ENCODE measurements at places on chromosomes 5 and 9. TPM values are rescaled to one million over a fixed set of nuclear protein-coding genes. Genes with fewer than 3 reads are reported as not detected.

GRCh38 chr5:84057211-84057610 lies 327.5 kb downstream of the EDIL3 start:
- no peak for DNase-seq

DNA sequence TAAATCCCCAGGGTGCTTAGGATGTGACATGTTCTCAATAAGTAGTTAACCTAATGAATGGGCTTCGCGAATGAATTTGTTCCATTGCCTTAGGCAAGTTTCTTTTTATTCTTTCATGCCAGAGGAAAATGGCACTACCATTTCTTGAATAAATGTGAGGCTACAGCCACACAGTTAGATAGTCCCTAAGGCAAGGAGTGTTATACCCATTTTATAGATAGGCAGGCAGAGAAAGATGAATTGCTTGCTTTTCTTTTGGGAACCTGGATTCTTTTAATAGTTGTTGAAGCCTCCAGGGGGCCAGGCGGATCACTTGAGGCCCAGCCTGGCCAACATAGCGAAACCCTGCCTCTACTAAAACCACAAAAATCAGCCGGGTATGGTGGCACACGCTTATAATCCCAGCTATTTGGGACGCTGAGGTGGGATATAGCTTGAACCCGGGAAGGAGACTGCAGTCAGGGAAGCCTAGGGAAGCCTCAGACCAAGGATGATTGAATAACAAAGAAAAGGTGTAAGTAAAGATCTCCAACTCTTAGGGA lies 943 bp downstream of the NOP16 start:
- DNase-seq, result no peak

DNA sequence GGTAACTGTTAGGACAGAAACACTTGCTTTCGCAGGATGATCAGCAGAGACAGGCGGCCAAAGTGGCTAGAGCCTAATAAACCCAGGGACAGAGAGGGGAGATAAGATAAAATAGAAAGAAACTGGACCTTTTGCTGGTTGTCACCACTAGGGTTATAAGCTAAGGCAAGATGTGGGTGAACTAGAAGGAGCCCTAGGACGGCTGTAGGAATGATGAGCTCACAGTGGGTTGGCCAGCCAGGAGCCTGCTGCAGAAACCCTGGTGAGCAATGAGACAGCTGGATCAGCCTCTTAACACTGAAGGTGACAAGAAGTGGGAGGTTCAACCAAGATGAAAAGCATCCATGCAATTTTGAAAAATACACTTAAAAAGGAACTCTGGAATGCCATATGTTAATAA lies 13.5 kb downstream of the CTNND2 start:
- no peak for DNase-seq

- no peak for DNase-seq
Measured at GRCh38 chr9:134295746-134296250, 30.5 kb upstream of the RXRA start.

ZNG1C gene
- 30.5 TPM for total RNA-seq

Data from lower leg skin (tissue), 4 donors.